SW480 (cell line): ENCODE measurements at places on chromosomes 12 and 14.

GRCh38 chr14:24875203-24875838 is 174.6 kb downstream of the STXBP6 start:
- no peak for DNase-seq

- peak; percentile 61 for DNase-seq
Measured at GRCh38 chr14:61322799-61323290, 1.5 kb downstream of the PRKCH start.

DNA sequence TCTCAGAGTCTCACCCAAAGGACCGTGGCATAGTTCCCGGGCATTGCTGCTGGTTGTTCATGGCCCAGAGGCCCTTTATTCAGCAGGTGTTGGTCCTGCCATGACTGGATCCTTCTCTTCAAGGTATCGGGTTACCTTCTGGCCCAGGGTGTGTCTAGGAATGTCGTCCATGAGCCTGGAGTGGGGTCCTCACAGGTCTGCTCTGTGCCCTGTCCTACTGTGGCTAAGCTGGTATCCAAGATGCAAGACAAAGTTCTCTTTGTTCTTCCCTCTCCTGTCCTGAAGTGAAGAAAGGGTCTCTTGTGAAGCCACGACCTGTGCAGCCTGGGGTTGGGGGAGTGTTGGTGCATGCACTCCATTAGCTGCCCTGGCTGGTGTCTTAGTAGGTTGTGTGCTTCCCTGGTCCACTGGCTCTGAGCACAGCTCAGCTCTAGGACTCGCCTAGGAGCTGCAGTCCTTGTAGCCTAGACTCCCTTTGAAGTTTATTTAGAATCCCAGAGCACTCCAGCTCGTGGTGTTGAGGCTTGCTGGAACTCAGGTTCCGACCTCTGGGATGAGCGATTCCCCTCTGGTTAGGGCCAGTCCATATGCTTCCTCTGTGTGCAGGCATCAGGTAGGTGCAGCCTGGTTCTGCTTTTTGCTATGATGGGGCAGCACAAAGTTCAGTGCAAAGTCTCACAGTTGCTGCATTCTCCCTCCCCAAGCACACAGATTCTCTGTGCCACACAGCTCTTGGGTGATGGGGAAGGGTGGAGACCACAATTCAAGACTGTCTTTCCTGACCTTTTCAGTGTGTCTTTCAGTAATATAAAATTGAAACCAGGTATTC is 117.4 kb downstream of the NUBPL start:
- DNase-seq, result peak; percentile 10

- DNase-seq, result peak; percentile 23
Measured at GRCh38 chr14:46344327-46344937, 307.1 kb downstream of the RPL10L start.

GRCh38 chr14:54893151-54893760 is 9.4 kb downstream of the GCH1 start:
- peak; percentile 47 for DNase-seq

GRCh38 chr14:102363182-102363943 is 622 bp downstream of the TECPR2 start:
- DNase-seq, result peak; percentile 21

DNA sequence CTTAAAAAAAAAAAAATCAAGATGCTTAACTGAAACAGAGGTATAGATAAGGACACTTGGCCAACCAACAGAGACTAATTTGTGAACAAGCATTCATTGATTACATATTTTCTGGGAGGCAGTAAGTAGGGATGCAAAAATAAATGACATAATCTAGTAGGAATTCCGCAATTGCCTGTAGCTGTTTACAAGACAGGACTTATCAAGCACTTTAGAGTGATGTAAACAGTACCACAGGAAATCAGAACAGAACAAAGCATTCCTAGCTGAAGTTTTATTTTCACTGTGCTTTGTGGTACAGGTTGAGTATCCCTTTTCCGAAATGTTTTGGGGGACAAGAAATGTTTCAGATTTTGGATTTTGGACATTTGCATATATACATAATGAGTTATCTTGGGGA is 68.2 kb upstream of the FGD4 start:
- DNase-seq, result no peak

DNA sequence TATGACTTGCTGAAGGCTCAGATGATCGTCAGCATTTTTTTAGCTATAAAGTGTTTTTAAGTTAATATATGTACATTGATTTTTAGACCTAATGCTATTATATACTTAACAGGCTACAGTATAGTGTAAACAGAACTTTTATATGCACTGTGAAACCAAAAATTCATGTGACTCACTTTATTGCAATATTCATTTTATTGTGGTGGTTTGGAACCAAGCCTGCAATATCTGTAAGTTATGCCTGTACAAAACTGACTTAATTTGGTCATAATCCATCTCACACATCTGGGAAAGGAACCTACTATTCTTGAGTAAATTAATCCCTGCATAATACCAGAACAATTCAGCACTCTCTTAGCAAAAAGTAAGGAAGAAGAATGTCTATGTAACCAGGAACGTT is 390.7 kb downstream of the SYT1 start:
- DNase-seq, result no peak

GRCh38 chr12:88248606-88249005 is 106.5 kb downstream of the TMTC3 start:
- no peak for DNase-seq

DNA sequence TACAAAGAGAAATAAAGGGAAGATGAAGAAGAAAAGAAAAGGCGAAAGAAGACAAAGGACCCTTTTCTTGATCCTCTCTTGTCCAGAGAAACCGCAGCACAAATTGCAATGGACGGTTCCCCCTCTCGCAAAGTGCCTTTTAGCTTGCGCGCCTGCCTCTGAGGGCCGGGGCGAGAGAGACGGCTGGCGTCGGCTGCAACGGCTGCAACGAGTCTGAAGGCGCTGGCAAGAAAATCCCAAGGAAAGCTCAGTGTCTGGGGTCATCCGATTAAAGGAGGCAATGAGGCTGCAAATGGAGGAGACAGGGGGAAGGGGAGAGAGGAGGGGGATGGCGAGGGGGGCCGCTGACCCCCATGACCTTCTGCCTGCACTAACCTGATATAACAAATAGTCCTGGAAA is 671.5 kb downstream of the MED13L start:
- DNase-seq, result no peak

GRCh38 chr12:27282754-27283153 is 38.7 kb downstream of the STK38L start:
- no peak for DNase-seq

DNA sequence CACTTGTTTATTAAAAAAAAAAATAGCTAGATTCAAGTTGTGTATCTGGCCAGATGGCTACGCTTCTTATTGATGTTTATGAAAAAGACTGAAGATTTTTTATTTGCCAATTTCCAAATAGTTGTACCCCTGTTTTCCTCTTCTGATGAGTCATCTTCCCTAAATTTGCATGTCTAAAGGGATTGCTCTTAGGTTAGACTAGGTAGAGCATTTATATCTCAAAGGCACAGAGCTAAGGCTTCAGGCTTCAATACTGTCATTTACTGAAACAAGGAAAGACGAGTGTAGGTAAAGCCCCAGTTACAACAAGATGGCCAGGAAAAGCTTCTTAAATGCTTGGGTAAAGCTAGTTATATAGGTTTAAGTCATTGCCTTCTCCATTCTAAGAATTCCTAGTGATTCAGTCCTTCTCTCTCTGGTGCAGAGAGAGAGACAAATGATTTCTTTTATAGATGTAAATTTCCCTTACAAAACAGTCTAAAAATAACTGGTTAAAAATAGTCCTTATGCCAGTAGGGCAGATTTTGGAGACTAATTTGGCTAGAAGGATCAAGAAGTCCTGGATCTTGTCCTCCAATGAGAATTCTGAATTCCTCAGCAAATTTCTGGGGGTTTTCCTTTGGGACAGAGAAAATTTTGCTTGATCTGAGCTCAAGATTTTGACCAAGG is 26.1 kb downstream of the LEMD3 start:
- DNase-seq, result no peak

GRCh38 chr14:56979936-56980335 is 169.7 kb upstream of the OTX2 start:
- DNase-seq, result no peak

DNA sequence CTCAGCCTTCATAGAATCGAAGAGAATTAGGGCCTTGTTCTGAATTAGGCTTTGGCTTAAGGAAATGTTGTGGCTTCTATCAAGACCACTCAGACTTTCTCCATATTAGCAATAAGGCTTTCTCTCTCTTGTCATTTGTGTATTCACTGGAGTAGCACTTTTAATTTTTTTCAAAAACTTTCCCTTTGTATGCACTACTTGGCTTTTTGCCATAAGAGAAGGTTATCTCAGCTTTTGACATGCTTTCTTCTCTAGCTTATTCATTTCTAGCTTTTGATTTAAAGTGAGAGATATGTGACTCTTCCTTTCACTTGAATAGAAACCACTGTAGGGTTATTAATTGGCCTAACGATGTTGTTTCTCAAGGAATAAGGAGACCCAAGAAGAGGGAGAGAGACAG is 244.2 kb downstream of the GPHN start:
- no peak for DNase-seq

GRCh38 chr14:76657404-76657803 is 103.9 kb upstream of the VASH1 start:
- DNase-seq, result no peak

DNA sequence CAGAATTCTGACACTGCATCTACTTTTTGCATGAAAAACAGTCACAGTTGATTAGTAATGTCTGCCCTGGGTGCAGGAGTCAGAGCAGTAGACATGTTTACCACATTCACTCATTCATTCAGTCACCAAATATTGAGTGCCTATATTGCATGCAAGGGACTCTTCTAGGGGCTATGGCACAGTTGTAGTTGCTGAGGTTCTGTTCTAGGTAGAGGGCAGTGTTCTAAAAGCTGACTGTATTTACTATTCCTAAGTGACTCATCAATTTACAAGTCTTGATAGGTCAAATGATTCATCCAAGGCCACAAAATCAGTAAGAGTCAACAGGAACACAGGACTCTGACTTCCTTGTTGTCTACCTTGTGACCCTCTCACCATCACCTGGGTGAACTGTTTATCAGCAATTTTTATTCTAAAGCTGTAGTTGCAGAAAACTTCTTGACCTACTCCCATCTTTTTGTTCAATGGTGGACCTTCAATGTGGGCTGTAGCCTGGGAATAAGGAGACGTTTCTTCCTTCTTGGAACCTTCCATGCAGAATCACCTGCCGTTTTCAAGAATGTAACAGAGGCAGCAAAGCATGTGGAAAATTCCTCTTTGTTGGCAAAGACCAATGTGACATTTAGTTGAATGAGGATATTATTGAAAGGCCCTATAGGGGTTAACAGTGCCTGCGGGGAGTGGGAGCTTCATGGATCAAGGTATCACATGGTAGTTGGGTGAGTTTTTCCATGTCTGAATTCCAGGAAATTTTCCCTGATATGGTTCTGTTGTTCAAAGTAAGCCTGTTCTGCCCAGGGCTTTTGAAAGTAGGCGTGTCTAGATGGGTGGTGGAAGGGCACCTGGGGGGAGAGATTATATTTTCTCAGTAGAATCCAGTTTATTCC is 223.2 kb downstream of the KTN1 start:
- DNase-seq, result peak; percentile 87

DNA sequence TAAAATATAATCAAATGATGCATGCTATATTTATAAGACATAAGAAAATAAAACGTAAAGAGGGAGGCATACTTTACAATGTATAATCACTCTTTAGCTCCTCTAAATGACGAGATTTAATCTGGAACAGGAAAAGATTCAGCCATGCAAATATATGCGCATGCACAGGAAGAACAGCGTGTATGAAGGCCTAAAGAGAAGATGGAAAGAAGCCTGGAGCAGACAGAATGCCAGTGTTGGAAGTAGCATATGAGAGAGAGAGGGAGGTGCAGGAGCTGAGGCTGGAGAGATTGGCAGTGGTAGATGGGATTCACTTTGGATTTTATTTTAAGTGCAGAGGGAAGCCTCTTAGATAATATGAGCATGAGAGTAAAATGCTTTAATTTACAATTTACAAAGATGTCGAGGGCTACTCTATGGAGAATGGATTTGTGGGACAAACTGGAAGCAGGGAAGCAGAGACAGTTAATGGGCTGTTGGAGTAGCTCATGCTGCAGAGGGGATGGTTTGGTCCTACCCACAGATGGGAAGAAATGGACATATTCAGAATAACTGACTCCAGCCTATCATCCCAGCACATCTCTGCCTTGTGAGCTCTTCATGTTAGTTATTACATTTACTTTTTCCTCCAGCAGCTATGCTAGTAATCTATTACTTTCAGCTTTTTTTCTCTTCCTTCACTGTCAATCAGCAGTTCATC is 411.1 kb downstream of the TMTC2 start:
- DNase-seq, result no peak

DNA sequence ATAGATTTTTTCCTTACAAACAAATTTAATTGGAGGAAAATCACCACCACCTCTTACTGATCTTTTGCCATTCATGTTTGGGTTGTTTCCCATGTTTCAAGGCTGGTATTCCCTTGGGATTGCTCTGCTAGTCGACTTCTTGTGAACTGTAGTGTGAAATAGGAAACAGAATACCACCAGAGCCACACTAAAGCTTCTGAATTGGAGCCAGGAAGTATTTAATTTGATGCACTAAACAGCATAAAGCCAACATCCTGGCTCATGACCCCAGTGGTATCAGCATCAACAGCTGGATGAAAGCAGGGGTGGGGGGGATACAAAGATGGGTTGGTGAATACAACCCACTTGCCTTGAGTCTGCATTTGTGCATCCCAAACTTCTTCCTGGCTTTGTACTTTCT is 127.5 kb downstream of the TBC1D30 start:
- DNase-seq, result no peak

GRCh38 chr12:93583627-93584392 is 11.3 kb downstream of the SOCS2 start:
- no peak for DNase-seq

- DNase-seq, result no peak
Measured at GRCh38 chr12:88553941-88554658, 26.2 kb downstream of the KITLG start.

DNA sequence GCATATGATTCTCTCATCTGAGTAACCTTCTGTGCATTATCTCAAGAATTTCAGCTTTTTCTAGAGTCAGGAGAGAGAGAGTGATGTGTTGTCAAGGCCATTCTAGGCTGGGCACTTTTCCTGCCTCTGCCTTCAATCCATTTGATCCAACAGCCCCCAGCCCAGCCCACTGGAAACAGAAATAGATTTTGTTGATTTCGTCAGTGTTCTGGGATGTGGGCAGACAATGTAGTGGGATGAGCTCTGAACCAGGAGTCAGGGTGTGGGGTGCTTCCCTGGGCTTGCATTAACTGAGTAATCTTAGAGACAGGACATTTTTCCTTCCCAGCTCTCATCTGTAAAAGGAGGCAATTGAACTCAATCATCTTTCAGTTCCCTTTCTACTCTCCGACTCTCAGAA is 42.5 kb upstream of the RPH3A start:
- DNase-seq, result no peak

DNA sequence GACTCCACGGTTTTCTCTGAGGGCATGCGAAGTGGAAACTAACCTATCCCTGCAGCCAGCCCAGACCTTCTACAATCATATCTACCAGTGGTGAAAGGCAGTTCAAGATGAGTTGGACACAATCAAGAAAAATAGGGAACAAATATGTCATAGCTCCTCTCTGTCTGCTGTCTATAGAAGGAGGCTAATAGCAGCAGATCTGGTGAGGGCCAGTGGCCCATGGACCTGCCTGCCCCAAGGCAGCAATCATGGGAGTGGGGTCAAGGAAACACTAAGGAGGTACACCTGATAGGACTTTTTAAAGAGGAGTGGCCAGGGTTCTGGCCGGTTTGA is 149.5 kb downstream of the PRKCH start:
- no peak for DNase-seq

- no peak for DNase-seq
Measured at GRCh38 chr12:24723759-24724158, 225.1 kb downstream of the BCAT1 start.
